ENCODE measurements at places on chromosomes 7 and 10.
A peak's percentile ranks its signal among the peaks of the same experiment; 100 is the strongest.

DNA sequence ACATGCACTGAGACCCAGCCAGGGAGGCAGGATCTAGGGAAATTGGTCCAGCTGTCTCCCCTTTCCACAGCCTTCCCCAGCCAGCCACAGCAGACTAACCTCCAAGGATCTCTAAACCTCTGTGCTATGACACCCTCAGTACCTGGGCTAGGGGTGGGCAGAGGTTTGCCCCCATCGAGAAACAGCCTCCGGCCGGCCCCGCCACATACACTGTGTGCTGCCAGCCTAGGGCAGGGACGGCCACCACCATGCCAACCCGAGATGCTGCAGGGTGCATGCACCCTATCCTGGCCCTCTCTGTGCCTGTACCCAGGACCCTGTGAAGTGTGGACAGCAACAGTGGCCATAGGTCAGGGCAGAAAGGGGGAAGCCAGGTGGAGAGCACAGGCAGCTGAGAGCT, 58.1 kb downstream of the PARP12 start:
- DNase-seq = no peak

DNA sequence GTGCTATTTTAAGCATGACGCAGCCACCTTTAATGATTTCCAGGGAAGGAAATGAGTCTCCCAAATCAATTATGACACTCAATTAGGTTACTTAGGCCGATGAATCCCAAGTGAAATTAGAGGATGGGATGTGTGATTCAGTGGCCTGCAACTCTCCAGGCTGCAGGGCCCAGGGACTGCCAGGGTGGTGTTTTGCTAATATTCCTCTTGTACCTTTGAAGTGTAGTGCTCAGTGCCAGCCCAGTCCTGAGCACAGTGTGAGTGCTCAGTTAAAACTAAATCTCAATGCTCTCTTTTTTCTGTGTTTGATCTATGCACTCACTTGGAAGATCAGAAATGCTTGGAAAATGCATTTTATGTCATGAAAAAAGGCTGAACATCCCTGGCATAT, 51.6 kb downstream of the SEM1 start:
- no peak for DNase-seq

- no peak for DNase-seq
Measured at GRCh38 chr7:140281960-140282359, 105.2 kb upstream of the KDM7A start.

GRCh38 chr10:81903472-81903871, 28.5 kb downstream of the NRG3 start:
- DNase-seq = no peak

DNA sequence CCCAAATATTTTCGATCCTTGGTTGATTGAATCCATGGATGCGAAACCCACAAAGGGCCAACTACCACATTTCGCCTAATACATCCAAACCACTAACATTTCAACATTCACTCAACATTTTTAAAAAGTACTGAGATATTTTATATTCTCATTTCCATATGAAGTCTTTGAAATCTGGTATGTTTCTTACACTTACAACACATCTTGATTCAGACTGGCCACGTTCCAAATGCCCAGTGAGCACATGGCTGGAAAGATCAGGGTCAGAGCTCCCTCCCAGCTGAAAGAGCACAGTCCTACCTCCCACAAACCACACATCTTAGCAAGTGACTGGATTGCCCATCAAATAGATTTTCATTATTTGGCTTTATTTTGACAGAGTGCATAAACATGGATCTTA, 18.9 kb downstream of the NCAPG2 start:
- peak; percentile 18 for DNase-seq

DNA sequence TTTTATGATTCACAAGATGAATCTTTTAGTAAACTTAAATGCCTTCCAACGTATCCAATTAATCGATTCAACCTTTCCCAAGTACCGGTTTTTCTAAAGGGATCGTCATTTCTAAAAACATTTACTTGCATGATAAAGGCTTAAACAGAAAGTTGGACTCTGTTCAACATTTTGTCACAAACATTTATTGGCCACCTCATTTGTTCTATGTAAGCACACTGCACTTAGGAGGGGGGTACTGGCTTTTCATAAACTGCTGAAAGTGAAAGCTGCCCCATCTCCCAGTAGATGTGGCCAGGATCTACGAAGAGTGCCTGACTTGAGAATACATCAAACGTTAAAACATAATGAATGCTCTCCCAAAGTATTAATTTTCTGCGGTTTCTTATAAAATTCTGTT, 37.3 kb upstream of the LAMB4 start:
- no peak for DNase-seq

DNA sequence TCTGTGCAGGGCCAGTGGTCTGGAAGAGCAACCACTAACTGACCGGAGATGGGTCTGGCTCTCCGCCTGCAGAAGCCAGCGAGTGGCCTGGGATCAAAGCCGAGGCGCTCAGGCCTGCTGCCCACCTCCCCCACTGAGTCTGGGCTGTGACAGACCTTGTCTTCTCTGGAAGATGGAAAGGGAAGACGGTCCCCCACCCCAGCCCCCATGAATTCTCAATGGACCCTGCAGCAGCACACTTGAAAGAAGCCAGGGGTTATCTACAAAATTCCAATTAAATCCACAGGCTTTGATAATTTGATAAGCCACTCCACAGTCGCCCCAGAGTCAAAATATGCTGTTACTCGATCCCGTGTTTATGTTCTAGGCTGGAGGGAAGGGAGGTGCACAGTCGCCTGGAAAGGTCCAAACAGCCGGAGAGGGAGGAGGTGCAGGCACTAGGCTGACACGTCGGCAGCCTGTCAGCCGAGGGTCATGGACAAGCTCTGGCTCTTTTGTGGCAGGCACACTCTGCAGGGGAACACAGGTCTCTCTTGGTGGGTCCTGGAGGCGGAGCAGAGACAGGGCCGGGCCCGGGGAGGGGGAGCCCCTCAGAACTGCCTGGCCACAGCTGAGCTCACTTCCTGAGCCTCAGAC, 134.9 kb downstream of the SH3PXD2A start:
- no peak for DNase-seq

DNA sequence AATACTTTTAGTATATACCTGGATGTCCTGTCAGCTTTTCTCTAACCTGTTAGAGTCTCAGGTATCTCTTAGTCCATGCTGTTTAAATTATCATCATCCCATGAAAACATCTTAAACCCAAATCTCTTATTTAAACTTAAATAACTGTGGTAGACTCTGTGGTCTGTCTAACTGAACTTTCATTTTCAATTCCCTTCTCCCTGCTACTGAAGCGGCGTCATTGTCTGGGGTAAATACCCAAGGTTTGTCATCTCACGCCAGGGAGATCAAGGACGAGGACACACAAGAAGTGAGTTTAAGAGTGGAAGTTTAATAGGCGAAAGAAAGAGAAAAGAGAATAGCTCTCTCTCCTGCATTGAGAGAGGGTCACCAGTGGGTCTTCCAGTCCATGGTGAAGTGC, 804.4 kb upstream of the CELF2 start:
- no peak for DNase-seq

DNA sequence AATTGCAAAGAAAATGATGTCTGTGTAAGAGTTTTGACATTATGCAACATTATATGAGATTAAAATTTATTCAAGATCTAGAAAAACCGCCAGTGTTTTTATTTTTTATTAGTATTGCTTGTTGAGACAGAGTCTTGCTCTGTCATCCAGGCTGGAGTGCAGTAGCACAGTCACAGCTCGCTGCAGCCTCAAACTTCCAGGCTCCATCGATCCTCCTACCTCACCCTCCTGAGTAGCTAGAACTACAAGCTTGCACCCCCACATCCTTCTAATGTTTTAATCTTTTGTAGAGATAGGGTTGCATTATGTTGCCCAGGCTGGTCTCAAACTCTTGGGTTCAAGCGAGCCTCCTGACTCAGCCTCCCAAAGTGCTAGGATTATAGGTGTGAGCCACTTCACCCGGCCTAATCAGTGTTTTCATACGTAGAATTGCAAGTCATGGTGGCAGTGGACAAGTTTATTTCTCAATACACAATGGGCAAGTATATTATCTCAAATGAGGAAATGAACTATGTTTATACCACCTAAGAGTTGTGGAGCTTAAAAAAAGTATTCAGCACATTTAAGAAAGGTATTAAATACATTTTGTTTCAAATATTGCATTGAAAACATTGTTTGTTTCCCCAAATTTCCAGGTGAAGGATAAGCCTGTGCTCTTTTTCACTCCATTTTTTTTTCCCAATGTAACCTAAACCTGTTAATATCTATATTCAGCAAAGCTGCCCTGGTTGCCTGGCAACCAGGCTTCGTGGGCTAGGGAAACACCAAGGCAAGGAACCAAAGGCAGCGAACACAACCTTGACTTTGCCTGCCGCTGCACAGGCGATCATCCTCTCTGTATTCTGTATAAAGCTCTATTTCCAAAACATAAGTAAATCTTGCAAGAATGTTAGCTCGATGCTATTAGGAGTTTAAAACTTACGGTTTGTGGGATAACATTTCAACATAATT, 163.9 kb downstream of the CACNB2 start:
- no peak for DNase-seq

DNA sequence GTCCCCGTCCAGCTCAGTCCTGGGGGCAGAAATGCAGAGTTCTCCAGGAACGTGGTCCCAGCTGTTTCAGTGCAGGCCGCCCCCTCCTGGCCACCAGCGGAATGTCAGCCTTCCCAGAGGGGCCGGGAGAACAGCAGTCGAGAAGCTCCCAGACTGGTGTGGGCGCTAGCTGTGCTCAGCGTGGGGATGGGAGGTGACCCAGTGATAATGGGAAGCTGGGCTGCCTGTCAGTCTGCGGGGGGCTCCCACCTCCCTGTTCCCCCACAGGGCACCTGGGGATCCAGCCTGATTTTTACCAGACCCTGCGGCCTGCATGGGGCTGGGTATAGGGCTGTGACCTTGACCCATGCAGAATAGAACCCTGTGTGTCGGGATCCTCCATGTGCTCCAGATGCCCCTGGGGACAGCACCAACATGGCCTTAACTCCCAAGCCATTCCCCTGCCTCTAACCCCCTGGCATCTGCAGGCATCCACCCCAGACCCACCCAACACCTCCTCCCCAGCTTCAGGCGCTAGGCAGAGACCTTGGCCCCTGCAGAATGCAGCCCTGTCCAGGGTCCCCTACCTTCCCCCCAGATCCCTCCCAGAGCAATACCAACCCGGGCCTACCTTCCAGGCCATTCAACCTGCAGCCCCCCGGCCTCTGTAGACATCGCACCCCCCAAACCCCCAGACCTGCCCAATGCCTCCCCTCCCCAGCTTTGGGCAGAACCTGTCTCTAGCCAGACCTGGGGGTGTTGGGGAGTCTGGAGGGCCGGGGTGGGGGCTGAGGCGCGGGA, 880 bp upstream of the ELN start:
- no peak for DNase-seq

DNA sequence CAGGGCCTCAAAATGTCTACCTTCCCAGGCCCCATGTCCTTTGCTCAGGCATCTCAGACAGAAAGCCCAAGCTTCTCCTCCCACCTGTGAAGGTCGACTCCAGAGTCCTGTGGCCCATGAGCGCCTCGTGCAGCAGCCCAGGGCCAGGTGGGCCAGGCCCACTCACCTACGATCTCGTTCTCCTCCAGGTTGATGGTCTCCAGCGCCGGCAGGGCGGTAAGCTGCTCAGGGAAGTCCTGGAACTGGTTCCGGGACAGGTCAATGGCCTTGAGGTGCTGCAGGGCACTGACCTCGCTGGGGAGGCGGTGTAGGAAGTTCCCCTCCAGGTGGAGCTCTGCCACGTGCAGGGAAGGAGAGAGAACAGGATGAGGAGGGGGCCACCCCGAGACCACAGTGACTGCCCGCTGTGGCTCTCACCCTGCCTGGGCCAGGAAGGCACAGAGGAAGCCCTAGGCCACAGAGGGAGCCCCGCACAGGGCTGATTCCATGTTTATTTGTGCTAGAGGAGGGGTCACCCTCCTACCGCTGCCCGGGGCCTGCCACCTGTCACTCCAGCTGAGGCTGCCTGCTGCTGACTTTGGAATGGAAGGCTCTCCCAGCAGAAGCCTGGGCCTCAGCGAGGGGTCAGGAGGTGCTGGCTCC, 40.0 kb upstream of the NPFFR1 start:
- no peak for DNase-seq

- no peak for DNase-seq
Measured at GRCh38 chr10:1343176-1343575, 287.0 kb downstream of the WDR37 start.

DNA sequence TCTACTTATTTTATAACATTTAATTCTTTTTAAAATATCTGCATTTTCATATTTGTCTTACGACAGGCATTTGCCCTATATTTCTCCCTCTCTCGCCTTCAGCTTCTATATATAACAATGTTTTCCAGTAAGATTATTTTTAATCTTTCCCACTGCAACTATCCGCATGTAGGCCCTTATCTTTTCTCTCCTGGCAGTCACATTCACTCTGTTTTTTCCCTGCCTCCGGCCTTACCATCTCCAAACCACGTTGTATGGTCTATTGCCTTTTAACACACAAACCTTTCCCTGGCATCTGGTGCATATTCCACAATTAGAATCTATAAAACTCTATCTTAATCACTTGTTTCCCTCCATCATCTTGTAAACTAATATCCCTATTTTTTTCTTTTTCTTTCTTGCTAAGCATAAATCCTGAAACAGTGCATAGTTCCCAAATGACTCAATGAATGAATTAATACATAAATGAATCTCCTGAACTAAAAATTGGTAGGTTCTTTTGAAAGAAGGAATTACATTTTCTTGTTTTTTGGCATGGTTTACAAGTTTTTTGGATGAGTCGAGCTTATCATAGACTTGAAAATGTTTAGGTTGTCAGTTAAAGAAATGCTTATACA, 173.2 kb downstream of the SEMA3A start:
- DNase-seq = no peak

DNA sequence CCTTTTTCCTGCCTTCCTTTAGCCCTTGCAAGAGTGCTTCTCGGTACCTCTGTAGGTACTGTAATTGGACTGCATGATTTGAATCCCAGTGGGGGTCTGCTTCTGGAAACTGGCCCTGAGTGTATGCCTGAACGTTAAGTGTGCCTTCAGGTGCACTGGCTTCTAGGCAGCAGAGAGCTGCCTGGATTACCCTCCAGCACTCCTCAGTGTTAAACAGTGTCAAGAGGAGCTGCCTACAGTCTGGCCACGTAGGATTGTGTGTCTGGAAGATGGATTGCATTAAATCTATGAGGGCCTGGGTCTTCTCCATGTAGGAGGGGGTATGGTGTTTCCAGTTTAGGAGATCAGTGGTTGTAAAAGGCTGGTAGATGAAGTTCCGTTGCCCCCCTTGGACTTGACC, 103.7 kb downstream of the TRIM24 start:
- DNase-seq = no peak

- no peak for DNase-seq
Measured at GRCh38 chr10:84293574-84294016, 34.8 kb upstream of the CCSER2 start.

DNA sequence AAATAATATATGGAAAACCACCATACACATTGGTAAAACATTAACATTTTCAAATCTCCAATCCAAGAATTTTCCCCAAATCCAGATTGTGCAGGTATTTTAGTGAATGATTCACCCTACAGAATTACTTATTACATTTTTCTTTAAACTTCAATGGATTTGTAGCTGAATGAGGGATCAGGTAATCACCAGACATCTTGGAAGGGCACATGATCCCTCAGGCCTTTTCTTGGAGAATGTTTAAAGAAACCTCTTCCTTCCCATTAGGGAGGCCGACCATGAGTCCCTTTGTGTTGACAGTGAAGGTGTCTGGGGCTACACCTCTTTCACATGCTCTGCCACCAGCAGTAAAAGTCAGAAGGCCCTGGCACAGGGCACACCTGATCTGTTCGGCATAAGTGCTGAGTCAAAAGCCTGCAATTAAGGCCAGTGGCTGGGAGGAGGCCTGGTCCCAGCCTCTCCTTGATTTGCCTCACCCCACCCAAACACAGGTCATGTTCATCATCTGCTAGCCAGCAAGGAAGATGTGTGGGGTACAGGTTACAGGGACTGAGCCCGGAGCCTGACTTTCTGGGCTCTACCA, 207.7 kb downstream of the SNX10 start:
- DNase-seq = no peak

GRCh38 chr10:129272176-129272575, 194.9 kb upstream of the MGMT start:
- DNase-seq = no peak
